ENCODE measurements at places on chromosomes 3 and 15.

GRCh38 chr15:58522391-58522790 is 90.6 kb downstream of the LIPC start:
- DNase-seq, result no peak

- DNase-seq, result peak; percentile 87
Measured at GRCh38 chr3:143307613-143308183, 188.1 kb downstream of the CHST2 start.

DNA sequence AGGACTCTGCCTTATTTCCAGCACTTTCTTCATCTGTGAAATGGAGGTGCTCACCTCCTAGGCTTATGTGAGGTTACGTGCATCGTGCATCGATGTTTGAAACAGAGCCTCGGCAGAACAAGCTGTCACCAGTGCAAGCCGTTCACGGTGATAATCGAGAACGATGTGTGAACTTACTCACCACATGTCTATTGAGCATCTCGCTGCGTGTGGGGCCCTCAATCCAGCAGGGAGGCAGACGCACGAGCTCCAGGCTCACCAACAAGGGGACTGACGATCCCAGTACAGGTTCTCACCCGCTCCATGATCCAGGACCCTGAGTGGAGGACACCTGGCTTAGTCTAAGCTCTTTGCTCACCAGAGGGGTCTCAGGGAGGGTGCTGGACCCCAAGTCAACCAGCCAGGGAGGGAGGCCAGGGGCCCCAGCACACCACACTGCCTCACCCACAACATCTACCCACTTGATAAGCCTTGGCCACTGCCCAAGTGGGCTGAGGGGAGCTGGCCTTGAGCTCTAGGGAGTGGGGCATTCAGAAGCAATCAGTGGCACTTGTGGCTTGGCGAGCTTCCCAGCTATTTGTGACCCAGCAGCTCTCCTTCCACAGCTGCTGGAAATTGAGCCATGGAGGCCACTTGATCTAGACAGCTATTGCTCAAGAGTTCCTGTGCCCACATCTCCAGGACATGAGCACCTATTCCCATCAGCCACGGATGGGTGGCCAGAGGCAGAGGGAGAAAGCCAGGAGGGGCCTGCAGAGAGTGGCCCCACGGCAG is 34.4 kb upstream of the SLC6A1 start:
- DNase-seq, result no peak

DNA sequence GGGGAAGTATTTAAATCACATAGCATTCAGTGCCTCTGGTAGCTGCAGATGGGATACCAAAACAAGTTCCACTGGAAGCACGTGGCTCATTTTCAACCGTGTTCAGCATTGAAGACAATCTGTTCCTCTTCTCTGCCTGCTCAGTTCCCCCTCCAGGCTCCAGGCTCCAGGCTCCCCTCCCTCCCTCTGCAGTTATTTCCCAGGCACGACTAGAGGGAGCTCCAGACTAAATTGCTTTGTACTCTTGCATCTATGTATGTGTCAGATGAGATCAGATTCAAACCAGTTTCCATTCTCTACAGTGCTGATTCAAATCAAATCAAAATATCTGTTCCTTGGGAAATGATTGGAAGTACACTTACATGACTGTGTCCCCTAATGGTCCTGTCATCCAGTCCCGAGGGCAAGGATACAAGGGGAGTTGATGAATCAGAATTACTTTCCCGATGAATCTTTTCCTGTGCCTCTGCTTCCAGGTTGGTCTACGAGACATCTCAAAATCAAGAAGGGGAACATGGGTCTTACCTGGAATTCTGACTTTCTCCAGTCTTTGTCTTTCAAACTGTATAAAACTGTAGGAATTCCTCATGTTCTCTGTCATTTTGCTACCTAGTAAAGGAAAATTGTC is 600.5 kb downstream of the EDEM1 start:
- DNase-seq, result peak; percentile 50

DNA sequence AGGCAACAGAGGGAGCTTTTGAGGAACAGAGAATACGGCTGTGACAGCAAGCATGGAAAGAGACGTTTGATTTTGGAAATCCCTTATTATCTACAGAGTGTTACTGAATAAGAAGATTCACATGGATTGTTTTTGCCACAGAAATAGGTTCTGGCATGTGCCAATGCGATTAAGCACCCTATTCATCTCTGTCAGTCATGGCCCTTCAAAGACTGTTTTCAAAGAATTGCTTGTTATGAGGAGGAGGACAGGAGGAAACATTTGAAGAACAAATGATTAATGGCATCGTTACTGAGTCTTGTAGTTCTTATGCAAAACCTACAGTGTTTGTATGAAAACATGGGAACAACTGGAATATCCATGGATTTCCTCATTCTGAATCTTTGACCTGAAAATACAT is 86.2 kb downstream of the EPHA6 start:
- no peak for DNase-seq

- DNase-seq, result no peak
Measured at GRCh38 chr15:41949401-41950126, 22.8 kb downstream of the EHD4 start.
